ENCODE measurements at places on chromosomes 11 and 22. TPM values are rescaled to one million over a fixed set of nuclear protein-coding genes. Genes with fewer than 3 reads are reported as not detected.

GAL3ST3 gene
- total RNA-seq, result not detected

HPX gene
- 0.55 TPM for total RNA-seq

SGSM1 gene
- 0.17 TPM for total RNA-seq

CALCA gene
- not detected for total RNA-seq

HBE1 gene
- 0.16 TPM for total RNA-seq

Data from A549 treated with CpdA at 1 μM for 4 hours (cell line).